ENCODE measurements at places on chromosomes 6 and 20. TPM values are rescaled to one million over a fixed set of nuclear protein-coding genes. Genes with fewer than 3 reads are reported as not detected.

Gene B4GALT5
- 59.0 TPM for total RNA-seq

Gene UBE2V1
- 68.7 TPM for total RNA-seq

Gene PRL
- total RNA-seq, result not detected

Gene NKX2-2
- not detected for total RNA-seq

Gene RSPO3
- 23.5 TPM for total RNA-seq

Gene LAMA2
- total RNA-seq, result 95.2 TPM

Gene TP53TG5
- total RNA-seq, result 1.9 TPM

Gene DDO
- 0.97 TPM for total RNA-seq

Gene SLC25A27
- total RNA-seq, result 47.2 TPM

Gene DZANK1
- 4.7 TPM for total RNA-seq

Gene SEMG1
- not detected for total RNA-seq

Gene FAM217A
- total RNA-seq, result not detected

Gene CRISP3
- 1.7 TPM for total RNA-seq

Gene PGC
- total RNA-seq, result 2.1 TPM

Gene RTN4IP1
- total RNA-seq, result 5.8 TPM

Gene IL17F
- total RNA-seq, result not detected

Gene NMBR
- total RNA-seq, result not detected

Gene CLVS2
- under 0.01 TPM for total RNA-seq

Gene TMEM170B
- 10.9 TPM for total RNA-seq

Gene ARMC12
- total RNA-seq, result not detected

Gene SIM1
- not detected for total RNA-seq

Gene B3GAT2
- total RNA-seq, result 0.18 TPM

Gene NR2E1
- not detected for total RNA-seq

Gene KHDC1L
- total RNA-seq, result not detected

Gene LY6G6C
- not detected for total RNA-seq

Gene SCUBE3
- total RNA-seq, result 0.61 TPM

Gene ZHX3
- total RNA-seq, result 18.7 TPM

Gene TRIM10
- not detected for total RNA-seq

Gene JAG1
- total RNA-seq, result 91.7 TPM

Gene TAF8
- total RNA-seq, result 45.6 TPM

Gene NT5E
- 72.1 TPM for total RNA-seq

Gene PIGT
- 28.7 TPM for total RNA-seq

Gene LY86
- total RNA-seq, result 0.73 TPM

Gene HLA-DMB
- 29.4 TPM for total RNA-seq

Gene SCAF8
- 28.7 TPM for total RNA-seq

Gene C20orf202
- not detected for total RNA-seq

Gene MCCD1
- not detected for total RNA-seq

Gene CALHM6
- total RNA-seq, result 7.6 TPM

Gene HLA-DMA
- total RNA-seq, result 134 TPM

Gene LST1
- total RNA-seq, result 229 TPM
